ENCODE measurements at places on chromosomes 7 and 10.

DNA sequence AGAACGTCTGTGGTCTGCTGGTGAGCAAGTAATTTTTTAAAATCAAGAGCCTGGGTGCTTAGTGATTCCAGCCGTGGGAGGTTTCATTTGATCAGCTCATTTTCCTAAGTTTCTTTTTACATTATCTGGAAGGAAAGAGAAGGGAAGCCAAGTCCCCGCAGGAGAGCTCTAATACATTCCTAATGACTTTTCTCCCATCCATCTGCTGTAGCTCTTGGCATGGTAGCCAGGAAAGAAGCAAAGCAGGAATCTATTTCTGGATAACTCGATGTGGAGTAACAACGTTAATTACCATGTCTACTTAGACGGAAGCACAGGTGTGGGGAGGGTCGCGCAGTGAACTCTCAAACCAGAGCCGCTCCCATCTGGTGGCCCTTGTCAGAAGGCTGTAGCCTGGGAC is 121.9 kb downstream of the PAXIP1 start:
- no peak for DNase-seq

DNA sequence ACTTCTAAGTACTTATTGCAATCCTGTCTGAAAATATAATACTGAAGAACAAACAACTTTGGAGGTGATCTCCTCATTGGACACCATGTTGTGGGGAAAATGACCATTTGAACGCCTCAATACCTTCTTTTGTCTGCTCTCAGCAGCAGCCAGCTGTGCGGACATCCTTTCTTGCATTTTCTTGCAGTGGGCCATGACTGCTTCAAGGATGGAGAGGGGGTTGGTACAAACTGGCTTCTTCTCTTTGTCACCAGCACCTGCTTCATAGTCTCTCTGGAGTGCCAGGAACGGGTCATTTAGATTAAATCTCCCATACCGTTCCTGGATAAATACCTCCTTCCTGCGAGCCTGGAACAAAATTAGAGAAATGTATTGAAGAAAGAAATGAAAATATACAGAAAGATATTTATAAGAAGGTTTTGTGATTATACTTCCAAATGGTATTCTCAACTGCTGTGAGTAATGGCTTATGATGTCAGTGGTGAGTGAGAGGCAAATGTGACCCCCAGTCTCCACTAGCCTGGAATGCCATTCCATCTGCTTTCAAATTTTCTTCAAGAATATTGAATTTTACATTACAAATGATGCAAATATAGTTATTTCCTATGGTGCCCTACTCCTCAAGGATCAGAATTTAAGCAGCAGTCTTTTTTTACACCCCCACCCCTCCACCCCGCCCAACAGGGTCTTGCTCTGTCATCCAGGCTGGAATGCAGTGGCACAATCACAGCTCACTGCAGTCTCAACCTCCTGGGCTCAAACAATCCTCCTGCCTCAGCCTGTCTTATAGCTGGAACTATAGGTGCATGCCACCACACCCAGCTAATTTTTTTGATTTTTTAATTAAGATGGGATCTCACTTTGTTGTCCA is 62.4 kb downstream of the CTTNBP2 start:
- no peak for DNase-seq

DNA sequence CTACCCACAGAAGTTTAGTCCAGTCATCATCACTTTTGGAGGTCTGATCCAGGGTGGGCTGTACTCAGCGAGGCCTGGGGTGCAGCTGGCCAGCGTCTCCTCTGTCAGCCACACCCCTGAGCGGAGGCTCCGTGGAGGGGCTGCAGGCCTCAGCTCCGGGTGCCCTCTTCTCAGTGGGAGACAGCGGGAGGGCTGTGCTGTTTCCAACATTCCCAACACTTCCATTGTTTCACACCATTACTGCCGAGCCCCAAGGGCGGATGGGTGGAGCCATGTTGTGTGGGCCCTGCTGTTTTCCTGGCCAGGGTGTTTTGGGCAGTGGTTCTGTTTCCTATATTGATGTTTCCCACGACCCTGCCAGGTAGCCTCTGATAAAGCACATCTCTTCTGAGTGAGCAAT is 95.0 kb downstream of the MKI67 start:
- no peak for DNase-seq

DNA sequence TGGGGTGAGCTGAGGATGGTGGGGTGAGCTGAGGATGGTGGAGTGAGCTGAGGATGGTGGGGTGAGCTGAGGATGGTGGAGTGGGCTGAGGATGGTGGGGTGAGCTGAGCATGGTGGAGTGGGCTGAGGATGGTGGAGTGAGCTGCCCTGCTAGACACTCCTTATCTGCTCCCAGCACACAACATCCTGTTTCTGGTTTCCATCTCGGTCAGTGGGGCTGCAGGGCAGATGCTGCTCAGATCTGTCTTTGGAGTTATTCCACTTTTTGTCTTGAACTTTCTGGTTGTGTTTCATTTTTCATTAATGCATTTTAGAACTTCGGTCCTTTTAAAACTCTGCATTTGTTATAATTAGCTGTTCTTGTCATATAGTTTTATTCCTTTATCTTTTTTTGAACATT is 67.9 kb upstream of the ANTXRL start:
- no peak for DNase-seq

GRCh38 chr10:9211228-9211627 is 1156.7 kb downstream of the GATA3 start:
- DNase-seq: no peak

GRCh38 chr10:43980313-43980712 is 331.6 kb upstream of the ZNF32 start:
- DNase-seq: no peak

DNA sequence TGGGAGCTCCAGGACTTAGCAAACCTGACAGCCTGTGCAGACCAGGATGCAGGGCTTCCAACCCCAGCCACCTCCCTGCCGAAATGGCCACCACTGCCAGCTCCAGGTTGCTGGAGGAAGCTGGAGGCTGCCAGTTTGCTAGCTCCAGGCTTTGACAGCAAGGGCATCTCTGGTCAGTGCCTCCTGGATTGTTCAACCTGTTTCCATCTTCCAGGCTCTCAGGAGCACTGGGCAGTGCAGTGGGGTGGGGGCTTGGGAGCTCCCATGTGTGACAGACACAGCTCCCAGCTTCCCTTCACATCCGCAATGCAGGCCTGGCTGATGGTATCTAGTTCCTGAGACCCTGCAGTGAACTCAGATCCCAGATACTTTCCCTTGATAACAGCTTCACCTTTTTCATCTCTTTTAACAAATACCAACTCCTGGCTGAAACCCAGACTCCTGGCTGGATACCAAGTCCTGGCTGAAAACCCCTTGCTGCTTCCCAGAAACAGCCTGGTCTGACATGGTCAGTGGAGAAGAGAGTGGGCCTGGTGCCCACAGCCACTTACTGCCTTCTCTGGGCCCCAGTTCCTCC is 20.8 kb upstream of the RET start:
- no peak for DNase-seq

GRCh38 chr7:124201768-124202349 is 169.0 kb upstream of the TMEM229A start:
- DNase-seq: no peak

GRCh38 chr10:86651021-86651471 is 3.3 kb upstream of the OPN4 start:
- DNase-seq: no peak

DNA sequence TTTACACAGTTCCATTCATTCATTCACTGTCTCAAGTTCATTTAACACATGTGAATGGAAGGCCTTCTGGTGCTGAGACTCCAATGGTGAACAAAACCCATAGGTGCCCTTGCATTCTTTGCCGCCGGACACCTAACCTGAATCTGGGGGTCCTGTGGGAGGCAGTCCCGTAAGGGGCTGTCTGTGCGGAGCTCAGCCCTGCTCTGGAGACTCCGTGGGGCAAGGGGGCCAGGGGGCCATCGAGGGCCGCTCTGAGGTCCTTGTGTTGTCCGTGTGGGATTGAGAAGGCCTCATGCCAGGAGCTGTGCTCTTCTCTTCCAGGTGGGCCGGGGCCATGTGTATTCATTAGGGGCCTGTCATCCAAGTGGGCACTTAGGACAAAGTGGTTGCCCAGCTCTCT is 15.3 kb downstream of the PTPRE start:
- no peak for DNase-seq

GRCh38 chr10:71608819-71609768 is 110.5 kb downstream of the C10orf105 start:
- DNase-seq: no peak

DNA sequence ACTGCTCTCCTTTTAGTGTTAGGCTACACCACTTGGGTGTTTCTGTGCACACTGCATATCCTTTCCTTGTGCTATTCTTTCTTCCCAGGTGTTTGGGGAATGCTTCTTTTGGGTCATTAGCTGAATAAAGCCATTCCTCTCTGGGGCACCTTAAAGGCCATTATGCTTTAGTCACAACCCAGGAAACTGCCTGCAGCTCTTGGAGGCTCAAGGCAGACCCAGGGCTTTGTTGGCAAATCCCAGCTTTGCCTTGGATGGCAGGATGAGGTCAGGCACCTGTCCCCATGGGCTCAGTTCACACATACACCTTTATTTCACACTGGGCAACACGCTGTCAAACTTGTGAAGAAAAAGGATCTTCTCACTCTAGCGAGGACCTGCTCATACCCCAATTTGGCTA is 460.6 kb downstream of the CCSER2 start:
- DNase-seq: no peak

- DNase-seq: no peak
Measured at GRCh38 chr7:157551325-157552070, 214.7 kb downstream of the DNAJB6 start.

GRCh38 chr10:125062914-125063230 is 97.5 kb downstream of the CTBP2 start:
- no peak for DNase-seq

DNA sequence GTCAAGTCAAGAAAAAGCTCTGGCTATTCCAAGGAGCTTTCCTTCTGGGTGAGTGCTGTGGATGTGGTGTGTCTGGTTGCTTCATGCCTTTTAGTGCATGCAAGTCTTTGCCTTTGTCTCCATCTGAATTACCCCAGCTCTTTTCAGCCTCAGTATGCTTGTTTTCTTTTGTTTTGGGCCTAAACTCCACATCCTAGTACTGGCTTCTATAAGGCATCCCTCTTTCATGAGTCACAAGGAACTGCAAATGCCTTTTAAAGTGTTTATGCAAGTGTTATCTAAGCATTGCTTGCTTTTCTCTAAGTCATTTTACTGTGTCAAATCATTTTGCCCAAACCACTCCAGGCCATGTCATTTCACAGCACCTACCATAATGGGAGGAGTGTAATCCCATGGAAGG is 132.1 kb downstream of the PLCE1 start:
- DNase-seq: no peak

- DNase-seq: no peak
Measured at GRCh38 chr7:158133515-158134271, 453.9 kb downstream of the PTPRN2 start.

DNA sequence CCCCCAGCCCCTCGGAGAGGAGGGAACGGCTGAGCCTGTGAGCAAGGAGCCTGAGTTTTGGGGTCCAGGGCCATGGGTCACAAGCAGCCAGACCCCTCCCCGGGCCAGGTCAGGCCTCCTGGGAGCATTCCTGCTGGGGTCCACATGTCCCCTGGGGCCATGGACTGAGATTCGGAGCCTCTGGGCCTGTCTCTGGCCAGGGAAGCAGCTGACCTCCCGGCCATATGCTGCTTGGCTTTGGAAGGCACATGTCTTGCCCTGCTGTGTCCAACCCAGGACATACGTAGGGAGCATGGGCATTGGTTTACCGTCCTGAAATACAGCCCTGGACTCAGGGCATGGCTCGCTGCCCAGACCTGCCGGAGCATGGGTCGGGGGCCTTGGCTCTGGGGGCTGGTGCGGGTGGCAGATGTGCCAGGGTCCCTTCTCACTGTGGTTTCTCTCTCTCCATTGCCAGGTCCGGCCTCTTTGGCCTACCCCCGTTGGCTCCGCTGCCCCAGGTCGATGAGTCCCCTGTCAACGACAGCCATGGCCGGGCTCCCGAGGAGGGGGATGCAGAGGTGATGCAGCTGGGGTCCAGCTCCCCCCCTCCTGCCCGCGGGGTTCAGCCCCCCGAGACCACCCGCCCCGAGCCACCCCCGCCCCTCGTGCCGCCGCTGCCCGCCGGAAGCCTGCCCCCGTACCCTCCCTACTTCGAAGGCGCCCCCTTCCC is 7.3 kb downstream of the PWWP2B start:
- DNase-seq: no peak

DNA sequence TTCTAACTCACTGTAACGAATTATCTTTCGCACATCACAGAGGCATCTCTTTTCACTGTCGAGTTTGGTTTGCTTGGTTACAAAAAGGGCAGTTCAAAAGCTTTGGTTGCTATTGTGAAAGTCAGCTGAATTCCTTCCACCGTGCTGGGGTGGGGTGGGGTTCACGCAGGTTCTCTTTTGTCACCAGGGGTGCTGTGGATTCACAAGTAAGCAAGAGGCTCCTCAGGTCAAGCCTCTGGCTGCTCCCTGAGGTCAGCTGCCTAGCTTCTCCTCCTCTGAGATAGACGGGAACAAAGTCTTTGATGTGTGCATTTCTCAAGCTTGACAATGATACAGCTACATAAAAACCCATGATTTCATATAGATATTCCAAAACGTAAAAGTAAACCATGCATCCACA is 47.7 kb downstream of the EGFR start:
- no peak for DNase-seq

DNA sequence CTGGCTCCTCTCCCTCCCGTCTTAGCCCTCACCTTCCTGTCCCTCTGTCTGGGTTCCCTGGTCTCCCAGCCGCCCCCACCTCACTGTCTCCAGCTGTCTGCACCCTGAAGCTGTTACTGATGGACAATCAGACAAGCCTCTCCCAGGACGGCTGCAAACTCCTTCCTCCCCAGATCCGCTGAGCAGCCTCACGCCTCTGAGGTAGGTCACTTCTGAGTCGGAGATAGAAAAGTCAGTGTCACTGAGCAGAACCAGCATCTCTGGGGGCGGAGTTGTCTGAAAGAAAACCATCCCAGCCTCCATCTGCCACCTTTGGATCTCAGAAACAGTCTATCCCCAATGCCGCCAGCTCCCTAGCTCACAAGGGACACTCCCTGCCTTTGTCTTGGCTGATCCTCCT is 27.4 kb downstream of the FAM241B start:
- no peak for DNase-seq

GRCh38 chr7:33472348-33473025 is 343.1 kb downstream of the BBS9 start:
- DNase-seq: no peak

GRCh38 chr7:110759069-110759468 is 331.9 kb upstream of the LRRN3 start:
- DNase-seq: no peak

GRCh38 chr10:123549761-123550454 is 116.2 kb upstream of the GPR26 start:
- DNase-seq: no peak

DNA sequence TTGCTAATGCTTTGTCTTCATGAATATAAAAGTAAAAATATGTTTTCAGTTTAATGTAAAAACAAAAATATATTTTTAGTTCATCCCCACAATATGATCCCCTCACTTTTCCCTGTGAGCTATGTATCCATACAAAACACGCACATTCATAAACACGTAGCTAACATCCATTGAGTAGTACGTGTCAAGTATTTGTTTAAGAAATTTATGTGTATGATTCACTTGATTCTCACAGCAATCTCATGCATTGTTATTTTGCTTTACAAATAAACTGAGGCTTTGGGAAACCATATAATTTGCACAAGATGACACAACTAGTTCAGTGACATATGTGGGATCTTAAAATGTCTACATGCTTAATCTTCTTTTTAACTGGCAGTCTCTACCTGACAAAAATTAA is 329.6 kb upstream of the SEMA3C start:
- DNase-seq: no peak

Data from stimulated activated CD4-positive, alpha-beta T cell treated with anti-CD3 and anti-CD28 coated beads, Interleukin-1b, Interleukin-23, amount 100 ng/mL, for 1 hour (primary cell).